ENCODE measurements at places on chromosomes 3 and 15.

GRCh38 chr15:32042269-32042972 lies 12.1 kb downstream of the CHRNA7 start:
- DNase-seq: no peak

GRCh38 chr3:160784853-160785252 lies 28.8 kb downstream of the PPM1L start:
- DNase-seq: no peak

DNA sequence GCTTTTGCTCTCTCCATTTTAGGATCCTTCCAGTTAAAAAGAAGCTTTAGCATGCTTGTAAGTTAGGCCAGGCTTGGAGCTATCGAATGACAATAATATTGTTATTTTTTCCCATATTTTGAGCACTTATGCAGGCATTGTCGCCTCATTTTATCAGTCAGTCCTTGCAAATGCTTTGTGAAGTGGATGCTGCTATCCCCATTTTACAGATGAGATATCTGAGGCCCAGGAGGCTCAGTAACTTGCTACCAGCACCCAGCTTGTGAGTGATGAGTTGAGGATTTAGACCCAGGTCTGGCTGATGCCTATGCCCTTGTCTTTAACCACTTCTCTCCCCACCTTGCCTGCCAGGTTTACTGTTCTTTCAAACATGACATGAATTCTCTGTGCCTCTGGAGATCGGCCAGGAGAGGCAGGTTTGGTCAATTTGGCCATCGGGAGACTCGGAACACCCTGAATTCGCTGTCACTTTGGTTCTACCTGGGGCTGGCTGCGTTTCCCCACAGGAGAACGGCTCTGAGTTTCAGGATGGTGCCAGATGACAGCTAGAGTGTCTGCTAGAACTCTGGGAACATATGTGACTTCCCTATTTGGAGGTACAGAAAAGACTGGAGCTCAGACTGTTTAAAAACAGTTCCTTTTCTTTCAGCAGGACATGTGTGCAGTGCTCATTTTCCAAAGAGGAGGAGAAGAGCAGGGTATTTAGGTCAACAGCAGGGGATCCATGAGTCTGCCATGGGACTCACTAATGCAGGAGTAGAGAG lies 25.5 kb upstream of the ZNF710 start:
- DNase-seq: no peak

GRCh38 chr15:68709876-68710275 lies 110.8 kb downstream of the ANP32A start:
- no peak for DNase-seq

DNA sequence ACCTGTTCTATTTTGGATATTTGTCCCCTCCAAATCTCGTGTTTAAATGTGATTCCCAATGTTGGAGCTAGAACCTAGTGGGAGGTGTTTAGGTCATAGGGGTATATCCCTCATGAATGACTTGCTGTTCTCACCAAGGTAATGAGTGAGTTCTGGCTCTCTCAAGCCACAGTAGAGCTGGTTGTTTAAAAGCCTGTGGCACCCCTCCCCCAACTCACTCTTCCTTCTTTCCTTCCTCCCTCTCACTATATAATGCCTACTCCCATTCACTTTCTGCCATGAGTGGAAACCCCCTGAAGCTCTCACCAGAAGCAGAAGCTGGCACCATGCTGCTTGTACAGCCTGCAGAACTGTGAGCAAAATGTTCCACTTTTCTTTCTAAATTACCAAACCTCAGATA lies 341.1 kb downstream of the SI start:
- no peak for DNase-seq

GRCh38 chr3:44326019-44326418 lies 12.5 kb upstream of the TCAIM start:
- no peak for DNase-seq

DNA sequence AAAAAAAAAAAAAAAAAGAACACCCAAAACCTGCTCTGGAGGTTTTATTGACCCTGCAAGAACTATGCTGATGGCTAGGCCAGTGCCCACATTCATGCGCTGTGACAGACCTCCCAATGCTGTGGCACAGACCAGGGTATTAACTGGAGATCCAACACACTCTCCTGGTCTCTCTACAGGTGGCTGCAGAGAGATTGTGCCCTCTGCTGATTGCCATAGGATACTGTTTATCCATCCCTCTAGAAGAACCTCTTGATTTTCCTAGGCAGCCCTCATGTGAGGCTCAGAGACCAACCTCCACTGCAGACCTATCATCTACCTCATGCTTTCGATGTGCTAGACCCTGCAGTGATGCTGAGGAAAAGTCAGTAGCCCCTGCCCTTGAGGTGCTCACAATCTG lies 125.5 kb upstream of the TRIM42 start:
- DNase-seq: no peak

DNA sequence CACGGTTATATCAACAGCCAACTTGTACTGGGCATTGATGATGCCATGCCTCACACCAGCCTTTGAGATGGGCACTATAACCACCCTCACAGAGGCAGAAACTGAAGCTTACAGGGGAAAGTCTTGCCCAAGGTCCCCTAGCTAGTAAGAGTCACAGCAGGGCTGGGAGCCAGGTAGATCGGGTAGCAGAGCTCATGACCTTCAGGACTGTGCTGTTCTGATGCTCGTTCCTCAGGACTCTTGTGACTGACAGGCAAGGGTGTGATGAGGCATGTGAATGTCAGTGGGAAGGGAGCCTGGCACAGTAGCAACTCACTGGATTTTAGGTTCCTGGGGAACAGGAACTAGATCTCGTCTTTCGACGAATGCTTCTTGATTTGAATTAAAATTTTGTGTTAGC lies 65.7 kb downstream of the RLBP1 start:
- no peak for DNase-seq

- no peak for DNase-seq
These were observed 61.1 kb downstream of the MLH1 start for GRCh38 chr3:37054370-37054769.

- no peak for DNase-seq
These were observed 172.6 kb downstream of the RBMS3 start for GRCh38 chr3:29453284-29454001.
